ENCODE measurements at places on chromosomes 1 and 21. TPM values are rescaled to one million over a fixed set of nuclear protein-coding genes. Genes with fewer than 3 reads are reported as not detected.

GUCA2A gene
- not detected for total RNA-seq

PLA2G5 gene
- not detected for total RNA-seq

NDUFV3 gene
- total RNA-seq, result 38.8 TPM

DIRAS3 gene
- total RNA-seq, result 48.4 TPM

NUP210L gene
- not detected for total RNA-seq

CD5L gene
- total RNA-seq, result not detected

FCMR gene
- 0.39 TPM for total RNA-seq

DIO1 gene
- total RNA-seq, result not detected

KCNJ9 gene
- not detected for total RNA-seq

ATP6V1G3 gene
- not detected for total RNA-seq

LRRC39 gene
- total RNA-seq, result not detected

RGS16 gene
- 0.39 TPM for total RNA-seq

LCE1A gene
- total RNA-seq, result not detected

CNR2 gene
- not detected for total RNA-seq

CD164L2 gene
- total RNA-seq, result not detected

PLXNA2 gene
- 6.3 TPM for total RNA-seq
